ENCODE measurements at places on chromosomes 7 and 10.

DNA sequence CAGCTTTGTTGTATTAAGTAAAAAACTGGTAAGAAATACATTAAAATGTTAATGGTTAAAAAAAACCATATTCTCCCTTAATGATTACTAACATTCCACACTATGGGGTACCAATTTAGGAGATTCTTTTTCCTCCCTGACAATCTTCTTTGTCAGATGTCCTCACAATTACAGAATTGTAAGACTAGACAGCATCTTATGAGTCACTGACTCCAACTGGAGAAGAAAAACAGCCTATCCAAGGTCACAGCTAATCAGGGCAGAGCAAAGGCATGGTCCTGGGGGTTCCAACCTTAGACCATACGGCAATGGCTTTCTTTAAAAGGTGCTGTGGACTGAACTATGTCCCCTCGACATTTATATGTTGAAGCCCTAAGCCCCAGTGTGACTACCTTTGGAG lies 127.6 kb downstream of the DLG5 start:
- DNase-seq: no peak

GRCh38 chr7:151046603-151047573 lies 1.4 kb upstream of the ASIC3 start:
- no peak for DNase-seq

DNA sequence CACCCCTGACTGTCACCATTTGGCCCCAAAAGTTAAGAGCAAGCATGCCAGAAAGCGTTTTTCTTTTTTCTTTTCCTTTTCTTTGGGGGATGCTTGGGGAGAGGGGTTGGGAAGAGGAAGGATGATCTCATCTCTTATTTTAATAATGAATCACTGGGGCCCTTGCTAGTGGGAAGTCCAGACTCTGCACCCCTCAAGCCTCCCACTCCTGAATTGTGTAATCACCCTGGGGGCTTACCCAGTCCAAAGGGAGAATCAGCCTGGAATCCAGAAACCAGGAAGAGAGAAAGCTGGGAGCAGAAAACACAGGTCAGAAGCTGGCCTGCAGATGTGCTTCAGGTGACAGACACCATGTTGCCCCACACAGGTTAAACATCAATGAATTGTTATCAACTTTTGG lies 14.7 kb upstream of the HABP2 start:
- no peak for DNase-seq

- DNase-seq: no peak
Observed at GRCh38 chr10:97960269-97961056, 70.0 kb downstream of the CRTAC1 start.

DNA sequence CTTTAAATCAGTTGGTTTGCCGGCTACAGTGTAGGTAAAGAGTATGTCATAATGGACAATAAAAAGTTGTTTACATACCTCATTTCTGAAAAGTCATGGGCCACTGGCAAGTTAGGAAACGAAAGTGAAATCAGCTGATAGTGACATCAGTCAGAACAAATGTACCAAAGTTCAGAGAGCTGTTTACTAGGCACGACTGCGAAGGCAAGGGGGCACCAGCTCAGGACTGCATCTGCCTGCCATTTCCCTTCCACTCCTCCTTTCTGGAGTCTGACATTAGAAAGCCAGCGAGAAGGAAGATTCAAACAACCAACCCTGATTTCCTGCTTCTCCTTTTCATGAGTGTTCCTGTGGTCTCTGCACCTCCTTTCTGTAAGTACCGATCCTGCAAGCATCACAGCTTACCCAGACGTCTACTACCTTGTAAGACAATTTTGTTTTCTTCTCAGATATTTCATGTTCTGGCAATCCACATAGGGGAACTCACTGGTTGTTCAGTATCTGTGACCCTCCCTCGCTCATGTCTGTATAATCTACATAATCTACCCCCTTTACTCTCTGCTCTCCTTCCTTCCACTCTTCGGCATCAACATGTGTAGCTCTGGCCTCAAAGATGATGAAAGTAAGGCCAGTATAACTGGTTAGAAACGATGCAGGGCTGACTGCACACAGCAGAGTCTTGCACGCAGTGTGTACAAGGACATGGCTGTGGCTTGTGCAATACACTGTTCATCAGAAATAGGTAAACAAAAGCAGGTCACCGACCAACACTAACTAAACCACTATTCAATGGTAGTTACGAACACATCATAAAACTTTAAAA lies at the start of gene TMEM140:
Gene TMEM140, plus strand, starts transcription at position 174 of the 823 bp plus-strand sequence. CDS start 16,370 bp downstream, outside the sequence.
- DNase-seq: peak; percentile 93

GRCh38 chr10:31321396-31321941 lies 2.5 kb downstream of the ZEB1 start:
- DNase-seq: no peak

DNA sequence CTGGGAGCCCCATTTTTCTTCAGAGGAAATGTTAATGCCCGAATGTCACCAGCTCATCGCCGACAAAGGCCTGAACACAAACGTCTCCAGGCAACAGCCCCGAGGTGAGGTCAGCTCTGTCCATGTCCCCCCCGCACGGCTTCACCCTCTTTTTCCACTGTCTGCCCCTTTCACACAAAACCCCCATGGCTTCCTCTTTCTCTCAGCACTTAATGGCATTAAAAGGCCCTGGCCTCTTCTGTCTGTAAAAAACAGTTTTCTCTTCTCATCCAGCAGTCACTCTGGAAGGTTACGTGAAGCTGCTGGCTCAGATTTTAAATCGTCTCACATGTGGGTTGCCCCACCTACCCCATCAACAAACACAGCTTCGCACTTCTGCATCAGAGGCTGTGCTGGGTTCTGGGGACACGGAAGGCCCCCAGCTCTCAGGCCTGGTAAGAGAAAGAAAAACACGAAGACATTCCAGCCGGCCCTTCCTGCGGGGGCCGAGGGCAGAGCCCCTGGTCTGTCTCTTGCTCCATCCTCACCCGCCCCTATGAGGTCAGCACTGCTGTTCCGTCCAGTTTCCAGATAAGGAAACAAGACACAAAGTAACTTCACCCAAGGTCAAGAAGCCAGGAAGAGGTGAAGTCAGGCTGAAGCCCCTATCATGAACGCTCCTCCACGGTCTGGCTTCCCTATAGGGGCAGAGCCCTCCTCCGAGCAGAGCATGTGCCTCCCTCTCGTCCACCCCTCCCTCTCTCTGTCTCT lies 91.1 kb upstream of the PDGFA start:
- no peak for DNase-seq

- no peak for DNase-seq
Observed at GRCh38 chr10:98659951-98660350, 213.2 kb upstream of the HPS1 start.

DNA sequence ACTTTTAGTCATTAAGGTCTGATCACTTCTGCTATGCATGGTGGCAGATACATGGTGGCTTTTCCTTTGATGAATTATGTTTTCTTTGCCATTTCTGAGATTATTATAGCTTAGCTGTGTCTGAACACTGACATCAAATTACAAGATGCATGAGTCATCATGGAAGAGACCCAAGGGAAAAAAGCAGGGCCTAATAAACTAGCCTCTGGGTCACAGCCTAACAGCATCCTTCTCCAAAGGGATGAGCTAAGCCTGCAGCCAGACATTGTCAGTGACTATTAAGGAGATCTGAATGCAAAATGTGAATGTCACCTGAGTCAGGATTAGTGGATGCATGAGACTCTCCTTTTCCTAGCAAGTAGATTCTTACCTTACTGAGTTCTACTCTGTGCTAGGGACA lies 19.1 kb upstream of the OGDHL start:
- DNase-seq: no peak

DNA sequence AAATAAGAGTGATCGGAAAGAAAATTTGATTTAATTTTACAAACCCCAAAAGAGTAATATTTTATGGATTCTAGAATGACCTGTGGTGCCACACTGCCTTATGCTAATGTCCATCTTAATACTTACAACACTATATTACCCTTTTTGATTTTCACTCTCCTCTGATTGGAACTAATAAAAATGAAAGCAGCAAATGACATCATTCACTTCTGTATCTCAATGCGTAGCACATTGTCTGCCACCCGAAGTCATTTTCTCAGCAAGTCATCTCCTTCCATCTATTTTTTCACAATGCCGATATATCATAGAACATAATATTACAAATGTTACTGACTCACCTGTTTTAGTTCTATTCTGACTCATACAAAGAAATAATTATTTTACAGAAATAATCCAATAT lies 127.5 kb upstream of the PCLO start:
- no peak for DNase-seq

DNA sequence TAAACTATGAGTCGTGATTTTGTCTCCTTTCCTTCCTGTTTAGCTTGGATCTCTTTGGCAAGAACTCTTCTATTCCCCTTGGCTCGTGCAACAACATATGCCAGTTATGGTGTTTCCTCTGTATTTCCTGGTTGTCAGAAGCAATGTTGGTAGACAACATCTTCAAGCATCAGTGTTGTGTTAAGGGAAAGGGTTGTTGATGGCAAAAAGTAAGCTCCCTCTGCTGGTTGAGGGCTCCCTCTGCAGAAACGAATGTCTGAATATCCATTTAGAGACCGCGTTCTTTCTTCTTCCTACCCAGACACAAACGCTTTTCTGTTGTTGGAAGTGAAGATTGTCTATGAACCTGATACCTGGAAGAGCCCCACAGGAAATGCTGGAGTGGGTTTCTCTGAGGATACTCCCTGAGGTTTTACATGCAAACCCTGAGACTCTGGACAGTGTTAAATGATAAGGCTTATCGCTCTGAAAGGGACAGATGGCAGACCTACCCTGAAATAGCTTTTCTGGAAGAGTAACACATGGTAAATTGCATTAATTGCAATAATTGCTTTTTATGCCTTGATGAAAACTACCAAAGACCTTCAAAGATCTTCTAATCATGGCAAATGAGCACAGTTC lies 23.5 kb upstream of the C1QL3 start:
- no peak for DNase-seq

GRCh38 chr7:24755541-24756407 lies 1.5 kb downstream of the GSDME start:
- no peak for DNase-seq

- no peak for DNase-seq
Observed at GRCh38 chr10:30705101-30705624, 75.6 kb upstream of the LYZL2 start.

DNA sequence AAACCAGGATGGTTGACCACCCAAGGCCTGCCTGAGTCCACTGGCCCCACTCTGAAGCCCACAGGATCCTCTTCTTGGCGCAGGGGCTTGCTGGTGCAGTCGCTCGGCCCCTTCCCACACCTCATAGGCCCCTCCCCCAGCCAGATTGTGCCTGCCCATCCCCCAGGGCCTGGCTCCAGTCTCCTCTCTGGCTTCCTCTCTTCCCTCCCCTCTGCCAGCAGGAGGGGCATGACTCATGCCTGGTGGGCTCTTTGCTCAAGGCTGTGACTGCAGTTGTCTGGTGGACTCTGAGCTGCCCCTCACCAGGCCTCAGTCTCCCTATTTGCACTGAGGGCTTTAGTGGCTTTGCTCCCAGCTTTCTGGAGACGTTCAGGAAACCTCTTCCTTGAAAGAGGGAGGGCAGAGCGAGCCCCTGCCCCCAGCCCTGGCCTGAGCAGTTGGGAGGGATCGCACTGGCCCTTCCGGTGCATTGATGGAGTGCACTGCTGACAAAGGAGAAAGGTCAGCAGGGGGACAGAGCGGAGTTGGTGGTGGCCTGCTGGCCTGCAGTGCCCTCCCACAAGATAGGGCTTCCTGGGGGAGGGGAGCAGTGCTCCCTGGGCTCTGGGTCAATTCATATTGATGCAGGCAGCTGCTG lies 60.7 kb downstream of the ZMIZ1 start:
- DNase-seq: no peak

- no peak for DNase-seq
Observed at GRCh38 chr10:71737834-71738197, 18.2 kb upstream of the C10orf105 start.

GRCh38 chr7:131839967-131840690 lies 283.7 kb upstream of the PODXL start:
- DNase-seq: no peak

- DNase-seq: no peak
Observed at GRCh38 chr10:36266923-36267322, 624.8 kb upstream of the FZD8 start.

DNA sequence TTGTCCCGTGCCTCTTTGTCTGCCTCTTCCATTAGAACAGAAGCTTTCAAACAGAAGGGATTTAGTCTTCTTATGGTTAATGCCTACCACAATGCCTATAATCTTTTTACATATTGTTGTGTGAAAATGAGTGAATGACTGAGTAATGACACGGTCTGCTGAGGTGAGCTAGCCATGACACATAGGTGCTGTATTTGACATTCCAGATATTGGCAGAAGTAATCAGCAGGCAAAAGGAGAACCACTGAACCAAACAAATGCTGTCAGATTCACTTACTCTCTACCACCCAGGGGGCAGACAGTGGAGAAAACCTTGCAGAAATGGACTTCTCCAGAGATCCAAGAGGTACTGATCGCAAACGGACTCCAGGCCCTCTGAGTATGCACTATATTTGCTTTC lies 377.2 kb upstream of the VWC2 start:
- DNase-seq: no peak

DNA sequence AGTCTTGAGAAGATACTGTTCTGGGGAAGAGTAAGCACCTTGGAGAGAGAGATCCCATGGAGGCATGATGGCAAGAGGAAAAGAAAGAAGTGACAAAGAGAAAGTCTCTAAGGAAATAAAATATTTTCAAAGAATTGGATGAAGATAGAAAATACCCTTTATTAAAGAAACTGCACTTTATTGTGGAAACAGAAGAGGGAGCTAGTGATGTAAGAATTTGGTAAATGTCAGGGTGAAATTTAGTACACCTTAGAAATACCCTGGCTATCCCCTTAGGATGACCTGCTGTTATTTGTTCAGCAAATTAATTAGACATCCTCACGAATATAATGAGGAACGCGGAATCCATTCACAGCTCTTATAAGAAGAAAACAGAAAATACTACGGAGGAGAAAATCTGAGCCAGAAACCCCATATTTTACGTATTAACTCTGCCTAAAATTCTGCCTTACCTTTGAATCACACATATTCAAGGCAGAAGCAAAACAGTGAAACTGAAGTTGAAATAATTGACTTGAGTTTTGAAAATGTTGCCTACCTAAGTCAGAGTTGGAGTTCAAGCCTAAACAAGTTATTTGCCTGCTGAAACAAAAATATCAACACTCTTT lies 90.7 kb downstream of the TFPI2 start:
- no peak for DNase-seq

GRCh38 chr10:33279276-33279675 lies 55.2 kb downstream of the NRP1 start:
- DNase-seq: no peak

- DNase-seq: no peak
Observed at GRCh38 chr10:131994435-131994834, 12.7 kb upstream of the BNIP3 start.

DNA sequence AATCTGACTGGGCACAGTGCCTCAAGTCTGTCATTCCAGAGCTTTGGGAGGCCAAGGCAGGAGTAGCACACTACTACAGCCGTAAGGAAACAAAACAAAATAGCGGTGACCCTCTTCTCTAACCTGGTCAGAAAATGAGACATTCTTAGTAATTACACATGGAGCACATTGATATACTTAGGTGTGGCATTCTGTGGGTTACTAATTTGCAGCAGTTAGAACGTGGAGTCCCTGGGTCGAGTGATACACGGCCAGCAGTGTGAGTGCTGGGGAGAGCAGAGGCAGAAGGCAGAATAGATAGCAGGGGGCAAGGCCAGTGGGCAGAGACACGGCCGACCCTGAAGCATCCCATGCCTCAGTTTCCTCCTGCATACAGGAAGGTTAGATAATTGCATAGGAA lies 28.9 kb upstream of the SFMBT2 start:
- no peak for DNase-seq

GRCh38 chr10:9229702-9230244 lies 1175.3 kb downstream of the GATA3 start:
- DNase-seq: no peak
